Stimulated activated CD8-positive, alpha-beta memory T cell treated with anti-CD3 and anti-CD28 coated beads, Interleukin-2, amount 100 ng/mL, for 1 hour (primary cell): ENCODE measurements at places on chromosomes 13 and 19.
A peak's percentile ranks its signal among the peaks of the same experiment; 100 is the strongest.

GRCh38 chr13:52868190-52868589, 19.8 kb upstream of the PCDH8 start:
- no peak for DNase-seq

DNA sequence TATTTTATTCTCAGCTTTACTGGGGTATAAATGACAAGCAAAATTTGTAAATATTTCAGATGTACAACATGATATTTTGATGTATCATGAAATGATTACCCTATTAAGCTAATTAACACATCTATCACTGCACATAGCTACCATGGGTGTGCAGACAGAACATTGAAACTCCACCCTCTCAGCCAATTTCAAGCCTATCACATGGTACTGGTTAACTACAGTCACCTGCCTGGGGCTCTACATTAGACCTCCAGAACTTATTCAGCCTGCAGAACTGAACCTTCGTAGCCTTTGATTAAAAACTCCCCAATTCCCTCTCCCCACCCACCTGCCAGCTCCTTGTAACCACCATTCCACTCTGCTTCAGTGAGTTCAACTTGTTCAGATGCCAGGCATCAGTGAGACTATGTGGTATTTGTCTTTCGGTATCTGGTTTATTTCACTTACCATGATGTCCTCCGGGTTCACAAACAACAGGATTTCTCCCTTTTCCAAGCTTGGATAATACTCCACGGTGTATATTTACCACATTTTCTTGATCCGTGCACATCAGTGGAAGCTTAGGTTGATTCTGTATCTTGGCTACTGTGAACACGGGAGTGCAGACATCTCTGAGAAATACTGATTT, 19.2 kb downstream of the RAB20 start:
- no peak for DNase-seq

GRCh38 chr13:19862481-19863313, 752 bp downstream of the ZMYM5 start:
- DNase-seq, result peak; percentile 25

DNA sequence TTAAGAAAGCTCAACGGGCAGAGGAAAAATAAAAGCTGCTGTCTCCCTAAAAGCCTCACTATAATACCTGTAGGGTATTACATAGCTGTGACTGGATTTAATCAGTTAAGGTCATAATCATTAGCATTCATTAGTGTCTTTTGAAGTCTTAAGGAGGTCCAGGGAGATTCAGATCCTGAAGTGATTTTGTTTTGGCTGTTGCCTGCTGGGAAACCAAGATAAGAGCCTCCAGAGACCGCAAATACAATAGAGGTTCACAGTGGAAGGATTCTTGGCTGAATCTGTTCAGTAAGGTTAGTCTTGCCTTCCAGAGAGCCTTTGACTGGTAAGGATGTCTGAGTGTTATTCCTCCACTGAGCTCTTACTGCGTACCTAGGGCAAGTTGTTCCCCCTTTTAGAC, 54.0 kb upstream of the TNFRSF19 start:
- DNase-seq, result no peak

DNA sequence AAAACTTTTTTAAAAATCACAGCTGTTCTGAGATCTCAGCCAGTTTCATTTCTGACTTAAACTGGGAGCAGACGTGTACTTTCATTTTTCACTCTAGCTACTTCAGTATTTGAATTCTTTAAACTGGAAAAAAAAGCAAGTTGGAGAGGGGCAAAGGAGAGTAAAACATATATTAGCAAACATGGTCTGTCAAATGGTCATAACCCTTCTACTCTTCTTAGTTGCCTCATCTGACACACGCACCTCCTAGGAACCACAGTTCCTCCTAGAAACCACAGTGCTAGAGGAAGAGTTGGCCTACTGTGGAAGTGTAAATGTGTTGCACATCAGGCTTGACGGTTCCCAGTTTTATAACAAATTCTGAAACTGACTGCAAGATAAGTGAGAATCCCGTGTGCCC, 47.2 kb downstream of the TM9SF2 start:
- no peak for DNase-seq

- no peak for DNase-seq
Measured at GRCh38 chr13:90455823-90456222, 891.7 kb upstream of the MIR17HG start.

DNA sequence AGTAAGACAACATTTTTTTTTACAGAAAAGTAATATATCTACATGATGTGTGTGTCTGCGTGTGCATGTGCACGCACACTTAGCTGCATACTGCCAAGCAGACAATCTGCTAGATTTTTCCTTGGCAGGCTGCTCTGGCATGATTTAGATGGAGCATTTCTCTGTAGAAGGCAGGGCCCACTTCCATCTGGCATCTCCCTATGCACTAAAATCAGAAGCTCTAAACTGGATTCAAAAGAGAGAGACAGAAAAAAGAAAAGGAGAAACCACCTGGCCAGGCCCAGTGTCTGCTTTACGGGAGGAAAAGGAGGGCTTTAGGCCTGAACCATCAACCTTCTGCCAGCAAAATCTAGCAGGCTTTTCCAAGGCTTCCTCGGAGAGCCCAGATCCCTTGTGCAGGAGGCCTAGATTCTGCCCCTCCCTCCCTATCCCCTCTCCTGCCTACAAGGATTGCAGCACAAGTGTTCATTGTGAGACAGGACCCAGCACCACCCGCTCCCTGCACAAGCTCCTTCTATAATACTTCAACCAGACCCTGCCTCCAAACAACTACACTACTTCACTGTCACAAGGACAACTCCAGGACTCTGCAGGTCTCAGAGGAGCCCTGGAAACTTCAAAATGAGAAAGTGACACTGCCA, 99.3 kb downstream of the DOCK9 start:
- no peak for DNase-seq

DNA sequence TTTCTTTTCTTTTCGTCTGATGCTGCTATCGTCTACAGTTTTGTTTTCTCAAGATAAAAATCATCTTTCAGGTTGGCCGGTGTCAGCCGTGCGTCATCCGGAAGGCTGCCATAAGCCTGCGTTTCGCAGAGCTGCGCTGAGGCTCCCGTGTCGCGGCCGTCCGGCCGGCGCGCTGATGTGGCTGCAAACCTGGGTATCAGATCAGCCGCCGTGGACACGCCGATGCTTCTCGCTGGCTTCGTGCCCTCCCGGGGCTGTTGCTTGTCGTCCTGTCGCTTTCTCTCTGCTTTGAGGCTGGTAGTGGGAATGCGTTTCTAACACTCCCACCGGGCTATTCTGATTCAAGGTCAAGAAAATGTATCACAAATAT, 45.9 kb upstream of the TFDP1 start:
- DNase-seq, result no peak

GRCh38 chr19:49741210-49741844, 21.8 kb downstream of the TSKS start:
- no peak for DNase-seq

DNA sequence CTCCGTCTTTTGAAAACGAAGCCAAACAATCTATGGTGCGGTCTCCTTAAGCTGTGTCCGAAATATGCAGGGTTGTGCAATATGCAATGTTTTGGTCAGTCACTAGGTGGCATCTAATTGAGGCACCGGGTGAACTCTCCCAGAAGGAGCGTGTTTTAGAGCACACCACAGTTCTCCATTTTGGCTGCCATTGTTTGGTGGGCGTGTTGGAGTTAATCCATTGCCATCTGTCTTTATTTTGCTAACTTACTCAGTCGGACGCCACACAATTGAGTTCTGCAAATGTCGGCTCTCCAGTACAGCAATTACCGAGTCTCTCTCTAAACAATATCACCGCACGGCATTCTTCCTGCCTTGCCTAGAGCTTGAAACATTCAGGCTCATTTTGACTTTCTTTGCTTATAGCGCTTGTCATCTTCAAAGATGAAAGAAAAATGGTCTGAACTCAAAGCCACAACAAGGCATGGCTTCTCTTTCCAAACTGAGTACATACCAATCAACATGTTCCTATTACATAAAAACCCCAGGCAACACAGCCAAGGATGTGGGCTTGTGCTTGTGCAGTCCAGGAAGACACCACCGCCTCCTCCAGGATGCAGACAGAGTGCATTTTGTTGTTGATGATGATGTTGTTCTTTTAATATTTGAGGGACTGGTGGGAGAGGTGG, 182.0 kb upstream of the SERP2 start:
- peak; percentile 1 for DNase-seq

DNA sequence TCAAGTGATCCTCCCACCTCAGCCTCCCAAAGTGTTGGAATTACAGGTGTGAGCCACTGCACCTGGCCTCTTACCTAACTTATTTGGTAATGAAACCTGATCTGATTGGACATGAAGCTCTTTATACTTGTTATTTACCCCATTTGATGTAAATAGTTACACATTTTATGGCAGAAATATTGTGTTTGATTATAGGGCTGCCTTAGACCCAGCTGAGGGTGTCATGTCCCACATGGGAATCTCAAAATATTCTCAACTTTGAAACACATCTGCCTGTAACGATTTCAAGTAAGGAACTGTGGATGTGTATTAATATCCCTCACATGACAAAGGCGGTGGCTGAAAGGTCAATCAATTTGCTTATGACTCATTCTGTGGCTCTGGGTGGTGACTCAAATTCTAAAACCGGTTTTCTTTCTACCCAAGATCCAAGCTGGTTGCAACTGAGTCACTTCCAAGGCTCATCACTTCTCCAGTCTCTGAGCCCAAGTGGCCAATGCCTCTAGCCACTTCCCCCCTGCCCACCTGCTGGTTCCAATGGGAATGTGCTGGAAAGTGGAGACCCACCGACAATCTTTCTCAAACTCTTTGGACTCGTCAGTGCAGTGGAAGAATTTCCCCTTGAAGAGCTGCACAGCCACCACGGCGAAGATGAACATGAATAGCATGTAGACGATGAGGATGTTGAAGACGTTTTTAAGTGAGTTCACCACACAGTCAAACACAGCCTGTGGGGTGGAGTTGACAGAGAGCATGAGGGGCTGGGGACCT, 110.9 kb downstream of the IER2 start:
- DNase-seq, result no peak

- no peak for DNase-seq
Measured at GRCh38 chr13:29886446-29886845, 36.0 kb upstream of the UBL3 start.

GRCh38 chr13:25847145-25847544, 204.7 kb downstream of the SHISA2 start:
- no peak for DNase-seq

- no peak for DNase-seq
Measured at GRCh38 chr13:45775401-45775963, 73.4 kb downstream of the CBY2 start.

DNA sequence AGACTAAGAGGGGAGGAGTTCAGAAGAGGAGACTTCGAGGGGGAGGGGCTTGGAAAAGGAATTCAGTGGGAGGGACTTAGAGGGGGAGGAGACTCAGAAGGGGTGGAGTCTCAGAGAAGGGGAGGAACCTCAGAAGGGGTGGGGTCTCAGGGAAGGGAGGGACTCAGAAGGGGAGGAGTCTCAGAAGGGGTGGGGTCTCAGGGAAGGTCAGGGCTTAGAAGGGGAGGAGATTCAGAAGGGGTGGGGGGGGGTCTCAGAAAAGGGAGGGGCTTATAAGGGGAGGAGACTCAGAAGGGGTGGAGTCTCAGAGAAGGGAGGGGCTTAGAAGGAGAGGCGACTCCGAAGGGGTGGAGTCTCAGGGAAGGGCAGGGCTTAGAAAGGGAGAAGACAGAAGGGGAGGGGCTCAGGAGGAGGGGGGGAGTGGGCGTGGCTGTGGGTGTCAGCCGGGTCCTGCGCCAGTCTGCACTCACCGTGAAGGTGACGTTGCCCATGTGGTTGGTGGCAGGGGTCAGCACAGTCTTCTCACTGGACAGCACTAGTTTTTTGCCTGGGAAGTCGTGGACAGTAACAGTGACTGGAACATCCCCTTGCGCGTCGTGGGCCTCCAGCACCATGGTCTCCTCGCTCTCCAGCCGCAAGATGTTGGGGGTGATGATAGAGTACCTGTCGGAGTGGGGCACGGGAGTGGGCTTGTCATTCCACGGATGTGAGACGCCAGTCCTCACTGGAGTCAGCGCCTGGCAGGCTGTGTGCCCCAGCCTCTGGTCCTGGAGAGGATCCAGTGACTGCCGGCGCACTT, 1.5 kb downstream of the C3 start:
- DNase-seq, result no peak

- no peak for DNase-seq
Measured at GRCh38 chr13:24723206-24723605, 40.8 kb upstream of the RNF17 start.

DNA sequence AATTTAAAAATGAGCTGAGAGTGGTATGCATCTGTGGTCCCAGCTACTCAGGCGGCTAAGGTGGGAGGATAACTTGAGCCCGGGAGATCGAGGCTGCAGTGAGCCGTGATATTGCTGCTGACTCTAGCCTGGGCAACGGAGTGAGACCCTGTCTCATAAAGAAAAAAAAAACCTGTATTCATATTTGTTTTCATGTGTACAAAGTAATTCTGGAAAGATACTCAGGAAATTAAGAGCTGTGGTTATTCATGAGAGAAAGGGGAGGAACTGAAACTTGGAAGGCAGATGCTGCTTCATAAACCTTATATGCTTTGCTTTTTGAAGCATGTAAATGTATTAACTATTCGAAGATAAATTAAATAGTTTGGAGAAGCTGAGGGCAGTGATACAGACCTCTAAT, 8.8 kb upstream of the RLN3 start:
- no peak for DNase-seq

DNA sequence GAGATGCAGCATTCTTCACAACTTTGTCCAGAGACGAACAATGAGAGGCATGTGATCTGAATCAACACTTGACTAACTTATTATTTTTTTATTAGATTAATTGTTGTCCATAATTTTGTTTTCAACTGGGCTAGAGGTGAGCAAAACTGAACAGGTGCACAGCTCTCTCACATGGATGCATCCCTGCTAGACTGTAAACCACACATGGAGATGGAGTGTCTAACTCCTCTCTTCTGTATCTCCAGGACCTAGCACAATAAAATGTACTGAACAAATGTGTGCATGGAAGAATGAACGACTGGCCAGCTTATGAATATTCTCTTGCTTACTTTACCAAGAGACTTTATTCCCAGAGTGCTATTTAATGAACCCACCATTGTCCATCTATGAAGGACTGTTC, 627.7 kb downstream of the LIG4 start:
- DNase-seq, result no peak

- no peak for DNase-seq
Measured at GRCh38 chr19:18278521-18279265, 2.7 kb downstream of the JUND start.

GRCh38 chr13:77522444-77522843, 13.1 kb upstream of the SCEL start:
- DNase-seq, result no peak

DNA sequence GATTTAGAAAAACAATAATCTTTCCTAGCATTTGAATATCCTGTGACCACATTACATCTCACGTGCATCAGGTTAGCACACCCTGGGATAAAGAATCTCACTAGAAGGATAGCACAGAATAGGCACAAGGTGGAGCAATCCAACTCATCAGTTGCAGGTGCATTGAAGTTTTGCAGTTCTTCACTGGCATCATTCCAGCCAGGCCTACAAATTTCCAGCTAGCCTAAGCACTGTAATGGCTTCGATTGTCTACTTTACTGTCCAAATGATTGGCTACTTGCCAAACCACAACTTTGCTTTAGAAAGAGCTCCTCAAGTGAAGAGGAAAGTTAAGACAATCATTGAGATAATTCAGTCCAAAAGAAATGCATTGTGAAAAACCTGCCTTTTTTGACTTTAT, 89.5 kb downstream of the SPRY2 start:
- no peak for DNase-seq

- no peak for DNase-seq
Measured at GRCh38 chr13:59312776-59313175, 851.0 kb downstream of the DIAPH3 start.
